Mucosa of descending colon (tissue), 3 donors: ENCODE measurements at places on chromosomes 2 and 18. TPM values are rescaled to one million over a fixed set of nuclear protein-coding genes. Genes with fewer than 3 reads are reported as not detected.

Gene PTH2R
- total RNA-seq: not detected

- DNase-seq: no peak
These were observed 509.9 kb upstream of the VRK2 start for GRCh38 chr2:57536535-57537231.

- no peak for DNase-seq
These were observed 41.0 kb downstream of the PTPRM start for GRCh38 chr18:7608174-7608550.

DNA sequence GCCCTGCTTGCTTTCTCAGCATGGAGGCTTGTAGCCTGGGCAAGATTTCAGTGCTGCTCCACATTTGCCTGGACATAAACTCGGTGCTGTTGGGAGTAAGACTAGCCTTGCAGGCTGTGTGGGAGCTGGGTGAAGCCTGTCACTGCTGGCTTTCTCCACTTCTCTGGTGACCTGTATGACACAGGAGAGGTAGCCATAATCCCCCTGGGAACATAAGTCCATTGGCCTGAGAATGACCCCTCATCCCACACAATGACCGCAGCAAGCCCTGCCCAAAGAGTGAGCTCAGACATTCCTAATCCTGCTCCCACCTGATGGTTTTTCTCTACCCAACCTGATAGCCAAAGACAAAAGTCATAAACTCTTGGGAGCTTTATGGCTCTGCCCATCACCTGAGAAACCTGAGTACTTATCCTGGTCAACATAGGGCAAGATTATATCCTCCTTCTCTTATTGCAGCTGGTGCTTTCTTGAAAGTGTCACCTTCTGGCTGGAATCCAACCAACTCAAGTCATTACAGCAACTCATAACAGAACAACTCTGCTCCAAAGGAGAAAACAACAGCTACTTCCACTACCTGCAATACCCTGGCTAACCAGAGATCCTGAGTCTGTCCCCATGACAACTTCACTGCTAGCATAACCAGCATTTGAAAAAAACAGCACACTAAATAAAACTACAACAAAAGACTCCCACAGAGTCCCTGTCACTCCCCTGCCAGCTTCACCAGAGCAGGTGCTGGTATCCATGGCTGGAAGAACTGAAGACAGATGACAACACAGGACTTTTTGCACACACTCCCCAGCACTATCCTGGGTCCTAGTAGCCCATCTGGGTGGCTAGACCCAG lies 834.4 kb upstream of the DDX18 start:
- no peak for DNase-seq

- no peak for DNase-seq
These were observed 33.8 kb downstream of the SMIM21 start for GRCh38 chr18:75393721-75394120.

DNA sequence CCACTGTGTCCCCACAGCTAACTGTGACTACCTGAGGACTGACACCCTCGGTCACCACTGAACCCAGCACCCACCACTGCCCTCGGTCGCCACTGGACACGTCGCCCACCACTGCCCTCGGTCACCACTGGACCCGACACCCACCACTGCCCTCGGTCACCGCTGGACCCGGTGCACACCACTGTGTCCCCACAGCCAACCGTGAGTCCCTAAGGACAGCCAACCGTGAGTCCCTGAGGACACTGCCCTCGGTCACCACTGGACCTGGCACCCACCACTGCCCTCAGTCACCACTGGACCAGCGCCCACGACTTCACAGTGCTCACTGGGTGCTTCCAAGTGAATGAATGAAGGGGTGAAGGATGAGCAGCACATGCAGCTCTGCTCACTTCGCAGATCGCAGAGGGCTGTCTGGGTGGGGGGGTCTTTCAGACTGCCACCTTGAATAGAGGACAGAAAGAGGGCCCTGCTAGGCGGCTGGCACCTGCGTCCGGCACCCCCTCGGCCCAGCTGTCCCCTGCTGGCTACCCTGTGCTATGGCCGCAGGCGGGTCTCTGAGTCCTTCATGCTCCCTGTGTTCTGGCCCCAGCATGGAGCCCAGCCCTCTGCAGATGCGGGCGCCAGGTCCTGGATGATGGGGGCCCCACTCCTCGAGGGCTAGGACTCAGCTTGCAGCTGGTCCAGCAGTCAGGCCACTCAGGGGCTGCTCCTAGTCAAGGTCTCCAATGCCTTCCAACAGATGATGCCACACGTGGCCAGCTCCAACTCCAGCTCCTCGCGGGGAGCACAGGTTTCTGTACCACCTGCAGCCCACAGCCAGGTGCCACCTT lies 51.4 kb upstream of the GPC1 start:
- DNase-seq: no peak

DNA sequence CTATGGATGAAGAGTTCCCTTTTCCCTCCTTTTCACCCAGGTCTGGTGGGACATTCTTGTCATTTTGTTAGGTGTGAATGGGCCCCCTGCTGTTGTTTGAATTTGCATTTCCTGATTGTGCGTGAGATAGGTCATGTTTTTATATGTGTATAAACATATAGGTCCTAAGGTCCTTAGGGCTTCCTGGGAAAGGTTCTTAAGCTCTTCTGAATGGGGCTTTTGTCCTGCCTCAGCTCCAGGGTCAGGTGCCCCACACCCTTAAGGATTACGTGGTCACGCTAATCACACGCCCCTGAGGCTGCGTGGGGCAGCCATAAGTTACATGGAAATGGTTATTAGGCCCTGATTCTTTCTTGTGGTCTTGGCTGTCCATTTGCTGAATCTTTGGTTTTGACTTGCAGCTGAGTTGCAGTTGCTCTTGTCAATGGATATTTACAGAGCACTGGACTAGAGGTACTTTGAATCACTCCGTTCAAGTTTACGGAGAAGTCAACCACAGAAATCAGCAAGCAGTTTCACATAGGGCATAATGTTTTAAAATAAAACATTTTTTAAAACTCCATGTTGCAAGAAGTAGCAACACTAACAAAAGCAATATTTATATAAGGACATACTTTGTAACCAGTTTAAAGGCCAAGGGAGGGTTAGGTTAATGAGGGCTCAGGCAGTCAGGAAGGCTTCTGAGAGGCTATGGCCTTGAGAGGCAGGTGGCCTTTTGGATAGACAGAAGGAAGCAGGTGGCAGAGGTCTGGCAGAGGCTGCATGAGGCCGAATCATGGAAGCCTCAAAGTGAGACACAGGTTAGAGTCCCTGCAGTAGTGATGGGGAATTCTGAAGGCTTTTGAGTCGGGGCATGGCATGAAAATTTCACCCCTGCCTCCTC lies 24.2 kb downstream of the LIPG start:
- peak; percentile 40 for DNase-seq

GRCh38 chr2:147351784-147352183 lies 493.0 kb upstream of the ACVR2A start:
- no peak for DNase-seq

DNA sequence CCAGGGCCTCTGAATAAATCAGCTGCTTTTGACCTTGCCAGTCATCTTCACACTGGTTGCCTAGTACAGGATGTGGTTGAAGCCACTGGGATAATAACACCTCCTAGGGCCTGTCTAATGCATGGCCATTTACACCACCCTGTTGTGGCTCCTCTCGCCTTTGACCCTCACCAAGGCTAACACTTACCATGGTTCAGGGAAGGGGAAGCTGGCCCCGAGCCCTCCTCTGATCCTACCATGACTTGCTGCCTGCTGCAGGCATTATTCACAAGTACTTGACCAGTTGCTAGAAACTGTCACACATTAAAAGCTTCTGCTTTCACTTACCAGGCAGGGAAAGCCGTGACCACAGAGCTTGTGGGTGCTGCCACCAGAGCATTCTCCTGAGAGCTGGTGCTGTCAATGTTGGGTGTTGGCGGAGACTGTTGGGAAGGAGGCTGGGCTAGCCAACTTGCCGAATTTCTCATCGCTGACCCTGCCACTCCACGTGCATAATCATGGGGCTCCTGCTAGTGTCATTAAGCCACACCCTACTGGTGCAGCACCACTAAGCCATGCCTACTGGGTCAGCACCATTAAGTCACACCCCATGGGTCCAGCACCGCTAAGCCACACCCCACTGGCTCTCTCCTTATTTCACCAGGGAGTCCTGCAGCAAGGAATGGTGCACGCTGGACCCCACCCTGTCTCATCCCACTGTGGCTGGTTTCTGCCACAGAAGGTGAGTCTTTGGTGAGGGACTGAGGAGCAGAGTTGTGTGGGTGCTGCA lies 47.0 kb upstream of the TTC39C start:
- DNase-seq: peak; percentile 40
